ENCODE measurements at places on chromosomes 2 and 18.

DNA sequence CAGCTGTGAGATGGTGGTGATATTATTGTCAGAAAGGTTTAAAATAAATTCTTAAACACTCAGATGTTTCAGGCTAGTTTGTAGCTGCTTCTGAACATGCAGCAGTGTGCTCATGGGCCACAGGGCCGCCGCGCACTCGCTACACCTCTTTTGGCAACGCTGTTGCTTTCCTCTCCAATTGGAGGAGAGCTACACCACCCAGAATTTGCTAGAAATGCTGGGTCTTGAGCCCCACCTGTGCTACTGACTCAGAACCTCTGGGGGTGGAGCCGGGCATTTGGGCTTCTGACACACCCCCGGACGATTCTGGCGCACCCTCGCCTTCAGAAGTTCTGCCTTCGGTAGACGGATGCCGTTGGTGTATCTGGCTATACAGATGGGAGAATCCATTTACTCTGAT lies 15.7 kb downstream of the LRRFIP1 start:
- DNase-seq: no peak

DNA sequence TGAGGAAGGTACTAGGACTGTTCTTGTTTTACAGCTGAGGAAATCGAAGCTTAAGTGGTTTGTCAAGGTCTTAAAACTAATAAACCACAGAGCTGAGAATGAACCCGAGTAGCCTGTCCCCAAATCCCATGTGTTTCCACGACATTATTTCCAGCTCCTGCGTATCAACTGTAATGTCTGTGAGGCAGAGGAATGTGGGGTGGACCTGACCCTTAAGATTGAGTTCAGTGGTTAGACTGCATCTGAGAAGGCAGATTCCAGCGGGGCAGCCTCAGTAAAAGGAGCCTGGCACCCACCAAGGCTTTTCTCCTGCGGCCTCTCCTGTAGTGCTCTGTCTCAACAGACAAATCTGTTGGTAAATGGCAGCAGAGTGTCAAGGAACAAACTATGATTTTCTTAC lies 81.9 kb upstream of the TMEM178A start:
- DNase-seq: no peak

DNA sequence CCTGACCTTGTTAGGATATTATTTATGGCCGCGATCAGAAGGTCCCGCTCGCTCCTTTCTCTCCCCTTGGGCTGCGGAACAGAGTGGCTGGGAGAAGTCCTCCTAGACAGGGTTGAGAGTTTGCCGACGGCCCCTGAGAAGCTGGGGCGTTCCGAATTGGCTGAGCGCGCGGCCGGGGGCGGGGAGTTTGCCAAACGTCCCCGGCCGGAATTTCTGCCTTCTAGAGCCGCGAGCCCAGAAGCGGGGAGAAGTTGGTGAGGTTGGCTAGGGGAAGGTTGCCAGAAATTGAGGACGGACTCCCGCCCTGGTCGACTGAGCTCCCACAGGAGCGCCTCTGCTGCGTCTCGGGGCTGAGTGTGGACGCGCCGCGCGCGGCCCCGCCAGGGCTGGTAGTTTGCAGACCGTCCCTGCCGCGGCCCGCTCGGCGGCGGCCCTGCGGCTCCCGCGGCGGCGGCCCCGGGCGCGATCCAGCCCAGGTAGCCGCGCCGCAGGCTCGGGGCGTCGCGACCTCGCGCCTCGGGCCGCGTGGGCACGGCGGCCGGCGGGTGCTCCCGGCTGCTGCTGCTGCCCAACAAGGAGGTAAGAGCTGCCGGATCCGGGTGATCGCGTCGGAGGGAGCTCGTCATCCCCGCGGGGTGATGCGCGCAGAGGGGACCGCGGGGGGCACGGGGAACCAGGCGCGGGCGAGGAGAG lies 134.0 kb upstream of the MGAT5 start:
- no peak for DNase-seq

- DNase-seq: no peak
These were observed 288.3 kb downstream of the RDH14 start for GRCh38 chr2:18272148-18272494.

DNA sequence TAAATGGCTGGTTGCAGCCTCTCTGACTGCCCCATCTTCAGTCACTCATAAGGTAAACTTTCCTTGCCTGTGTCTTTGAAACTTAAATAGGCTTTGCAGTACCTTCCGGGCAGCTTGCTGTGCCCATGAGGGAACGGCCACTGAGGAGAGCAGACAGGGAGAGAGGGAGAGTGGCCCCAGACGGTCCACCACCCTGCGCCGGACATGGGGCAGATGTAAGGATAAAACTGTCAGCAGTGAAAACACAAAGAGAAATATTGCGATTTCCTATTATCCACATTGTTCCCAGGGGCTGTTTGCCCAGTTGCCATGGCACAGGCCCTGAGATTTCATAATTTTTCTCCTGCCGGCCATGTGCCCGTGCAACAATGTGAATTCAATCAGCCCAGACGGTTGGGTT lies 265.9 kb upstream of the SALL3 start:
- DNase-seq: no peak

- DNase-seq: no peak
These were observed 44.4 kb downstream of the ALPK2 start for GRCh38 chr18:58584200-58585127.

DNA sequence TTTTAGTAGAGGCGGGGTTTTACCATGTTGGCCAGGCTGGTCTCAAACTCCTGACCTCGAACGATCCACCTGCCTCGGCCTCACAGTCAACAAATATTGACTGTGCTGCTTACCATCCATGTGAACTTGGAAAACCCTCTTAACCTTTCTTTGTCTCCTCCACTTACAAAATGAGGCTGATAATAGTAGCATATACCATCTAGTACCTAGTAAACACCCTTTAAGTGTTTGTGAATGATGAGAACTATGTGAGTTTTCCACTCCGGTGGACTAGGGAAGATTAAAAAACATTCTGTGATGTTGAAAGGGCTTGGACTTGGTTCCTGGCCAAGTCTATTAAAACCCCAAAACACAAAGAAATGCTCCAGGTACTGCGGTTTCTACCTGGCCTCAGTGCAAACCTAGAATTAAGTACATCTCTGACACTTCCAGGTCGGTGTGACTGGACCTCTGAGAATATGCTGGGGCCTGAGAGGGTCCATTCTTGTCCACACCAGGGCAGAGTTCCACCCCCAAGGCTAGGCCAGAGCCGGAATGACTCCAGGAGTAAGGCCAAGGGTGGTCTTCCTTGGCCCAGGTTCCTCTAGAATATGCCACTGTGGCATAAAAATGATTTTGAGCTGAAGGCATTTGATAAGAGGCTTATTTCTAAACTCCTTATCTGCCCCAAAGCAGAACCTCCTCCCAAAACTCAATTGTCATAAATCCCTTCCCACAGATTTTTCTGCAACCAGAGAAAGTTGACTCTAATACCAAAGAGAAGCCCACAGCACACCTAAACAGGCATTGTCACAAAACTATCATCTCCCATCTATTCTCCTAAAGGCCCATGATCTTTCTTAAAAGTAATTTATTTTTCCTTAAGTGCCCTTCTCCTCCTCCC lies 217.5 kb downstream of the TGIF1 start:
- DNase-seq: no peak

DNA sequence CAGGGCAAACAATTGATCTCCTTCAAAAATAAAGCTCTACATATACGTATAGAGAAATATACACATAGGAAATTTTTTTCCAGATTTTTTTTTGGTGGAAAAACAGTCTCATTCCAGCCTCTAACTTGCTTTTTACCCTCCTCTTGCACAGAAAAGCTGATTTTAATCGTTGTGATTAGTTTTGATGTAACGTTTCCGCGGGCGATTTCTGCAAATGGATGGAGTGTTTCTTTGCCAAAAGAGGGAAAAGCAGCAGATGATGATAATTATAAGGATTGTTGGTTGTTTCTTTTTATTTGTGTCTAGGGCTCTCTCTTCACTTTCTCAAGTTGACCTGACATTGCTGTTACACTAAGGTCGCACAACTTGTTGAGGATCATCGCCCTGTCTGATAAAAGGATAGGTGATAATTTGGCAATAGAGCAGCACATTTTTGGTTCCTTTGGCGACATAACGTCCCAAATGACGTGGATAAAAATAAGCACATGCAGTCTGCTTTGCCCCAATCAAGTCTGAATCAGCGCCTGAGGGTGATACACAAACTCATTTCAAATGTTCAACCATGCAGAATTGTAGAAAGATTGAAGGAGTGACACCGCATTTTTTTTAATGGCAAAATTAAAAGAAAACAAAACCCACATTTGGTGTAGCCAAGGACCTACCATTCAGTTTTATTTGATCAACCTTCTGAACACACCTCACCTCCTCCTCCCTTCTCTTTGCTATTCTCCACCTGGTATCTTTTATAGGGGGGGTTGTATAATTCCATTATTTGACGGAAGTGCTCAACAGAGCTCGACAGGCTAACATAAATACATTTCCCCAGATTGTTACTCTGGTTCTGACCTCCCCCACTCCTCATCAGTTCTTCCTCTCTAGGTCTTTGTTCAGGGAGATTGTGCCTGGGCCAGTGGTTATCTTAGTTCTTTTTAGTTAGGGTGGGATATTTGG lies 109.6 kb upstream of the KCTD1 start:
- DNase-seq: no peak

DNA sequence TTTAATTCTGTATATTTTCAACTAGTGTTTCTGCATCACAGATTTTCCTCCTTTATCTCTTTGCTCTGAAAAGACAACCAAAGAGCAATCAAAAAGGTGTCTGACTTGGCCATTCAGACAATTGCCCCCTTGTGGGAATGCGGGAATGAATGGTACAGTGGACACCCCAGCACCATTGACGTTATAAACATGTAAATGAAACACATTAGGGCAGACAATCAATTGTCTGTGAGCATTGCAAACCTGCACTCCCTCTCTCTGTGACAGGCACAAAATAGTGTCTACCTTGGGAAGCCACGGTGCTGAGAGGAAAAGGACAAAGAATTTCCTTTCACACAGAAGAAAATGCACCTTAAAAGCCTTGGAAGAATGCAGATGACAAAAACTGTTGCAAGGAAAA lies 8.0 kb downstream of the ZEB2 start:
- no peak for DNase-seq

DNA sequence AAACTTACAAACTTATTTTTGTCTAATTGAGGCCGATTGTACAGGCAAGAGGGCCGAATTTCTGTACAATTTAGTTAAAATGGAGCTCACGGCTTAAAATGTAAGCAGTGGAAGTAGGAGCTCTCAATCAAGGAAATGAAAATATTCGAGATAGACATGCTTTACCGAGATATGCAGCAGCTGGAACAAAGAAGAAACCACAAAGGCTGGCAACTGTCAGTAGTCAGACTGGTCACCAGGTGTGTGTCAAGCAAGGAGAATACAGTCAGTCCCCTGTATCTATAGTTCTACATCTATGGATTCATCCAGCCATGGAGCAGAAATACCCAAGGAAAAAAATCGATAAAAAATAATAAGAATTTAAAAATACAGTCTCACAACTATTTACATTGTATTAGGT lies 122.6 kb downstream of the WDSUB1 start:
- peak; percentile 5 for DNase-seq

- DNase-seq: no peak
These were observed 10.7 kb upstream of the MRO start for GRCh38 chr18:50830544-50830943.

DNA sequence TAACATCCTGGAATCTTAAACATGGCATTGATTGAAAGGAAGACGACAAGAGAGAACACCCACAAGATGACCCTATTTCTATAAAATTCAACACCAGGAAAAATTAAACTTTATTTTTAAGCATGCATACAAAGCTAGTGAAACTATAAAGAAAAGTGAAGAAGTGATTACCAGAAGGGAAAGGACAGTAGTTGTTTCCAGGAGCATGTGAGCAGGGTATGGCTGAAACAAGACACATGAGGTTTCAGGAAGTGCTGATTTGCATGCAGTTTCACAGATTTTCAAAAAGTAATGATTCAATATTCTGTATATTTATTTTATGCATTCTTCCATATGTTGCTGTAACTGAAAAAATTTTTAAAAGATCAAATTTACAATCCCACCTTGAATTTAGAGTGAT lies 24.6 kb upstream of the DAW1 start:
- DNase-seq: no peak

DNA sequence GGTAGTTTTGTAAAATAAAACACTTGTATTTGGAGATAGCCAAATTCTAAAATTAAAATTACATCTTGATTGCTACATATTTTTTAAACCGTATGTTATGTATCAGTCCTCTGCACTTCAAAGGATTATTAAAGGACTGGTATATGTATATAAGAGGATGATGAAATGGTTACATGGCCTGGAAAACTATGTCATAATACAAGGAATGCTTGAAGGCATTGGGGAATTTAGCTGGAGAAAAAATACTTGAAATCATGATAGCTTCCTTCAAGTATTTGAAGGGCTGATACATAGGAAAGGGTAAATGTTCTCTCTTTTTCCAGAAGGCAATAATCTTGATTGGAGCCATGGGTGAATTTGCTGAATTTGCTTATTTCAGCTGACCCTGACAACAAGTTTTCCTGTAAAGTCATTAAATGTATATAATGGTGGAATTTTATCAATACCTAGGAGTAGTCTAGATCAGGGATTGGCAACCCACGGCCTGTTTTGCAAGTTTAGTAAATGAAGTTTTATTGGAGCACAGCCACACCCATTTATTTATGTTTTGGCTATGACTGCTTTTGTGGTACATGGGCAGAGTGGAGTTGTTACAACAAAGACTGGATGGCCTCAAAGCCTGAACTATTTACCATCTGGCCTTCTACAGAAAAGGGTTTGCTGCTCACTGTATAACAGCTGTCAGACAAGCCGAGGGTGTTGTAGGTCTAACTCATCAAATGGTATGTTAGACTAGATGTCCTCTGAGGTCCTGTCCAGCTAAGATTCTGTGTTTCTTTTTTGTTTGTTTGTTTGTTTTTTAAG lies 34.4 kb downstream of the ACYP2 start:
- no peak for DNase-seq

- DNase-seq: peak; percentile 45
These were observed 779.2 kb downstream of the CNTNAP5 start for GRCh38 chr2:124804014-124804940.

DNA sequence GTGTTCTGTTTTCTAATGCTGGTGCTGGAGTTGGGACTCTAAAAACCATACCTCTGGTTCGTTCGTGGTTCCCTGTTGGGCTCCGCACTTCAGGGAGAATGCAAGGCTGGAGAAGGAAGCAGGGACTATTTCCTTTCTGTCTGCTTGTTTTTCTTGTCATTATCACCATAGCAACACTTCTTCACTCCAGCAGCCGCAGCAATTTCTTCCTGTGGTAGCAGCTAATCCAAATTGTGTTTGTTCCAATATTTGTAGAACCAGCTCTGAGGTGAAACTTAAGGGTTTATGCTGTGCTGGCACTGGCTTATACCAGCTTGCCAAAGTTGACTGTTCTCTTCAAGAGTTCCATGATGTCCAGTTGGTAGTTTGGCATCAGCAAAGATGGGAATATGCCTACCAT lies 301.4 kb upstream of the SYT4 start:
- DNase-seq: no peak

DNA sequence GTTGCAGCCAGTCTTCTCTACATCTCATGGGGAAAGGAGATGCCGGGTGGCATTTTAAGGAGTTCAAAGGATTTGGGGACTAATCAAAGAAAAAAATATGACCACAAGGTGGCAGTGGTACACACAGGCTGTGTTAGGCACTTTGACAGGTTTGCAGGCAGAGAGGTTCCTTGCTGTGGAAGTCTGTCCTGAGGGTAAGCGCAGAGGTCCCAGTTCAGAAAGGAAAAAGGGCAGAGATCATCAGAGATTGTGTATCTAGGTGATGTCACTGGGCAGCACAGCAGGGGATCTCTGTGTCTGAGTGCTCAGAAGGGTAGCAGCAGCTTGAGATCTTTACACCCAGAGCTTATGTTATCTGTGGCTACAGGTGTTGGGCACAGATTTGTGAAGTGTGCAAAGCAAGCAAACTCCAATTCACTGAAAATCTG lies 231.4 kb downstream of the LRRTM1 start:
- DNase-seq: peak; percentile 4

Data from hematopoietic multipotent progenitor cell treated with erythropoietin and hydrocortisone succinate and interleukin-3 and kit ligand, for 17 days (in vitro differentiated cells).